Stimulated activated CD4-positive, alpha-beta T cell treated with anti-CD3 and anti-CD28 coated beads, Interleukin-12 subunit alpha, Interleukin-12 subunit beta, amount 100 ng/mL, for 24 hours (primary cell): ENCODE measurements at places on chromosomes 4 and X.

DNA sequence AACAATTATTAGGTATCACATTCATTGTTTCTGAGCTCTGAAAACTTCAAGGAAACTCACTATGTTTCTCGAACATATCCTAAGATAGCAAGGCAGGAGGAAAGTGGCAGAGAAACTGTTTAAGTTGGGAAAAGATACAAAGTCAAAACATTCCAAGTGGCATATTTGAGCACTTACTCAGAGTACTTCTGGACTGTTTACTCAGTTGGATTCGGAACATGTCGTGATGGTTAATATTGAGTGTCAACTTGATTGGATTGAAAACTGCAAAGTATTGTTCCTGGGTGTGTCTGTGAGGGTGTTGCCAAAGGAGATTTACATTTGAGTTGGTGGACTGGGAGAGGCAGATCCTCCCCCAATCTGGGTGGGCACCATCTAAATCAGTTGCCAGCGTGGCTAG, 298.3 kb downstream of the IL1RAPL2 start:
- no peak for DNase-seq

GRCh38 chr4:38775326-38775725, 7.5 kb downstream of the TLR10 start:
- DNase-seq, result no peak

DNA sequence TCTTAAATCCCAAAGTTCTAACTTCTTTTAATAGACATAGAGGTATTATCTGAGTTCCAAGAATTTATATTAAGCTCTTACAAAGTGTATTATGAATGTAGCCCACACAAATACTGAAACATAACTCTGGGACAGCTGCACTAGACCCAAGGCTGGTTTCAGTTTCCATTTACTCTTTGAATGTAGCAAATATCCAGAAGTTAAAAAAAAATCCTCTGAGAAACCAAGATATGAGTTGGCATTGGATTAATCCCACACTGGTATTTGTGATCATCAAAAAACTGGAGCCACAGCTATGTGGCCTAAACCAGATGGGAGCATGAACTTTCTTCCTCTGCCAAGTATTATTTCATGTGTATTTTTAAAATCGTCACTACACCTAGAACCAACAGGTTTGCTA, 23.6 kb upstream of the SMPX start:
- DNase-seq, result no peak

GRCh38 chr4:10704430-10704810, 19.9 kb upstream of the CLNK start:
- DNase-seq, result no peak
